ENCODE measurements at places on chromosomes 6 and 20.

DNA sequence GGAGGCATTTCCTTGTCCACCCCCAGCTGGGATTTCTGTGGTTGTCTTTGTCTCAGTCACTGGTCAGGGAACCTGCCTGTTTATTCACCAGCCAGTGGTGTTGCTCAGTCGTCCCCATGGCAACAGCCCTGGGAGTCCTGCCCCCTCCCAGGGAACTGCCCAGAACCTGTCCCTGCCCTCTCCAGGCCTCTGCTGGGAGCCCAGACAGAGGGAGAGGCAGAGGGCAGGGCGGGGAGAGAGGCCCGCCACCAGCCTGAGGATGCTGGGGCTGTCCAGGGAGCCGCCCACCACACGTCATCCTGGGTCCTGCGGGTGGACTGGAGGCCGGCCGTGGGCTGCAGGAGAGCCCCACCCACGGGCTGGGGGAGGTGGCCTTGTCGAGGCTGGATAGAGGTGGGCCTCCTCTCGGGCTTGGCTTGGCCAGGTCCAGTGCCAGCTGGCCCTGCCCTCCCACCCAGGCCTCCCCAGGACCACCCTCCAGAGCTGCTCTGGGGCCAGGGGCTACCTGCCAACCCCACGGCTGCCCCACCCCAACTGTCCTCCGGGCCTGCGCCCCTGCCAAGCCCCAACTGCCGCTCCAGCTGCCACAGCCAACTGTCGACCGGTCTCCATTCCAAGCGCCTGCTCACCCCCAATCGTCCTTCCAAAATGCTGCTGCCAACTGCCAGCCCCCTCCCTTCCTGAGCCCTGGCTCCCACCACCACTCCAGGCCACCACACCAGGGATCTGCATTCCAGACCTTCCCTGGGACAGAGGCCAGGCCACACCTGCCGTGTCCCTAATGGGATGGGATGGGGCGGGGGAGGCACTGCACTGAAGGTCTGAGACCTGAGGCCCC, 4.2 kb upstream of the ZBTB46 start:
- DNase-seq: peak; percentile 93

DNA sequence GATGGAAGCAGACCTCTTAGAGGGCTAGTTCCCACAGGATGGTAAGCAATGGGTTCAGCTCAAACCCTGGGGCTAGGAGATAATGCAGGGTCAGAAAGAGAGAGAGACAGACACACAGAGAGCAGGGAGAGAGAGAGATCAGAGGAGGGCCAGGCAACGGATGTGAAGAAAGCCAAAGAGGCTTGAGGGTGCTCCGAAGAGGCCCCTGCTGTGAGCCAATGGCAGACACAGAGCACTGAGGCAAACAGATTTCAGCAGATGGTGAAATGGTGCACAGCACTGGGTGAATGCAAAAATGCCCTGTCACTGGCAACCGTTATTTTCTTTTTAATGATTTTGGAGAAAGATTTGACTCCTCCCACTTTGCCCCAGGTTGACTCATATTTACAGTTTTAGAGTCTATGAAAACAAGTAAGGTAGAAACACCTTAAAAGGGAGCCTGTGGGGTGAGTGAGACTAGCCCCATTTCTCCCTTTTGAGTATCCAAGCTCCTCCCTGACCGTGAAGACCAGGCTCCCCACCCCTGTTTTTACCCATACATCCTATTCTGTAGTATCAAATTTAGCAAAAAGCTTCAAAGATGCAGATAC, 840 bp downstream of the DEFB132 start:
- DNase-seq: no peak

DNA sequence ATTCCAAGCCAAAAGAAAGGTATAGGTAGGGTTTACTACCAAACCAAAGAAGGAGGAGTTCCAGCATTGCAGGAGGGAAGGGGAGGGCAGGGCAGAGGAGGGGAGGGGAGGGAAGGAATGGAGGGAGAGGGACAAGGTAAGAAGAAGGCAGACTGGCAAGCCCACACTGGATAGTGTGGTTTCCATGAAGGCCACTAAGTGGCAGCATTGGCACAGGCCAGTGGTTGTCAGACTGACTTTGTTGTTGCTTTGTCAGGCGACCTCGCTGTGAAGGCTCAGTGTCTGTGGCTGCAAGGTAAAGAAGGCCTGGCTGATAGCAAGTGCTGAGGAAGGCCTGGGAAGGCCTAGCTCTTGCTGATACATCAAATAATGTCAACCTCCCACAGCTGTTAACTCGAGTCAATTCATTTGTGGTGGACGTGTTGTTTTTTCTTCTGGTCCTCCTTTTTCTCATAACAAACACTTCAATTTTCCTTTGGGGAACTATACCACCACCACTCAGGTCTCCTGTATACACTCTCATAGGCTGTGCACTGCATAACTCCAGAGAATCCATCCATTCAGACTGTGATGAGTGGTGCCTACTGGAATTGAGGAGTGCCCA, 7.7 kb upstream of the ZNF334 start:
- DNase-seq: peak; percentile 55

DNA sequence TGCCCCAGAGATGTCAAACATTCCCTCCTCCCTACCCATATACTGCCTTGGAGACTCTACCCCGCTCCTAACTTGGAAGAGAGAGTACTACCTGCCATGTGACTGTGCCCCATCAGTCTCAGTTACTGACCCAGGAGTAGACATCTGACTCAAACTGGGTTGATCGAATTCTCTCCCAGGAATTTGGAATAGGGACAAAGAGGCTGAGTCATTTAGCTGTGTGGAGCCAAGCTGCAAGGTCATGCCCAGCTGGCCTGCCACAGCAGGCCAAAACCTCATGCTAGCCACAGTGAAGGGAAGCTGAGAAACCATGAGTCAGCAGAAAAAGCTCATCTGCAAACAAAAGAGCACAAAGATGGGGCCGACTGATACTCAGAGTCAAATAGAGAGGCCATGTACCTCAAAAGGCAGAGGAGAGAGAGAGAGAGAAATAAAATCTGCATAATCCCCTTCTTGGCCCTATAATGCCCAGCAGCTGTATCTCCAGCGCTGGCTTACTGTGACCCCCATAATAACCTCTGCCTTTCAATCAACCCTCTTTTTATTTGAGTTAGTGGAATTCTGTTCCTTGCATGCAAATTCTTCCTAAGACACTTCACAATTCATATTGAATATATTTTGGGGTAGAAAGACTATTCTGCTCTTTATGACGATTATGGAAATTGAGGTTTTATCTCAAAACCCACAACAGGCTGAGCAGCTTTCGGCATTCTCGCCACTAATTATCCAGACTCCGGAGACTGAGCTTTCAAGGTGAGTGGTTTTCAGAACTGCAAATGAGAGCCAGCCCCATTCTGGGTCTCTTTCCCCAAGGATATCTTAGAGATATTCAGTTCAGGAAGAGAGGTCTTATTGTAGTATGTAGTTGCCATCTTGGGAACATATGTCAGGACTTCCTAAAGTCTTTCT, 21.4 kb upstream of the AKIRIN2 start:
- DNase-seq: peak; percentile 48

DNA sequence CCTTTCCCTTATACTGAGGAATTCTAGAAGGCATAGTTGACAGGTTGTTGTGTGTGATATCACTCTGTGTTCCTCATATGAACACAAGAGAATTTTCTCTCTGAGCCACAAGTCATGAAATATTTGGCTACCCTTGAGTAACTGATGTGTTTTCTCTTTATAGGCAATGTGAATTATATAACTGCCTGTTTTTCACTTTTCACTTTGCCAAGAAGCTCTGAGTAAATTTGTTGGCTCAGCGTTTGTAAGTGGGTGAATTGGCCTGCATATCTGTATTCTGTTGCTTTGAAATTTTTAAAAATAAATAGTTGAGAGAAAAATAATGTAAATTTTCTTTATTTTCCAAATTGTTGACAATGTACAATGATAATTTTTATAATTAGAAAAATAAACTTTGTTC, 5.2 kb upstream of the BTBD9 start:
- DNase-seq: no peak

- no peak for DNase-seq
These were observed 192.3 kb downstream of the C6orf118 start for GRCh38 chr6:165117121-165117520.

- peak; percentile 86 for DNase-seq
These were observed 109.4 kb upstream of the EMILIN3 start for GRCh38 chr20:41476013-41476441.

DNA sequence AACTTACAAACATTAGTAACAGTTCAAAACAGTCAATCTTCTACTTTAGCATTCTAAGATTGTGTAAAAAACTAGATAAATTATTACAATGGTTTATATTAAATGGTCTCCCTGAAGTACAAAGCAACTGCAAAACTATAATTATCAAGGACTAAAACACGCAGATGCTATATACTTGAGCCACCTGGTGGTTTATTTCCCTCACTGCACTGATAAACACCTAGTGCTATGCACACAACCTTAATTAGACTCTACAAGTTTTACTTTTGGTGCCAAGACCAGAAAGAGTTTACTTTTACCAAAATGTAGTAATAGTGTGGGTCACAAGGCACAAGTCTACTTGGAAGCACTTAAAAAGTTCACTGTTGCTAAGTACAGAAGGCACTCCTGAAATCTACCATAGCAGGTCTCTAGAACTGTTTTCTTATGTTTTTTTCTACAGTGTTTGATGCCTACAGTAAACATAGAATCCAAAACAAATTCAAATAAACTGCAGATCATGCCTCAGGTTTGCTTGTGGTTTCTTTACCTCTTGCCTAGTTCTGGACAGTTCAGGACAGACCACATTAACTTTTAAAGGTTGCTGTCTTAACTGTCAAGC, 49.2 kb downstream of the GMDS start:
- DNase-seq: peak; percentile 8

- DNase-seq: no peak
These were observed 167.6 kb upstream of the CST7 start for GRCh38 chr20:24781418-24781980.

- DNase-seq: no peak
These were observed 135.1 kb downstream of the CEP57L1 start for GRCh38 chr6:109230453-109230852.

Data from SHP77 treated with DMSO at 0.1 percent for 48 hours (cell line).